ENCODE measurements at places on chromosomes 7 and 10. TPM values are rescaled to one million over a fixed set of nuclear protein-coding genes. Genes with fewer than 3 reads are reported as not detected.

Gene GIMAP4
- total RNA-seq, result 6.2 TPM

DNA sequence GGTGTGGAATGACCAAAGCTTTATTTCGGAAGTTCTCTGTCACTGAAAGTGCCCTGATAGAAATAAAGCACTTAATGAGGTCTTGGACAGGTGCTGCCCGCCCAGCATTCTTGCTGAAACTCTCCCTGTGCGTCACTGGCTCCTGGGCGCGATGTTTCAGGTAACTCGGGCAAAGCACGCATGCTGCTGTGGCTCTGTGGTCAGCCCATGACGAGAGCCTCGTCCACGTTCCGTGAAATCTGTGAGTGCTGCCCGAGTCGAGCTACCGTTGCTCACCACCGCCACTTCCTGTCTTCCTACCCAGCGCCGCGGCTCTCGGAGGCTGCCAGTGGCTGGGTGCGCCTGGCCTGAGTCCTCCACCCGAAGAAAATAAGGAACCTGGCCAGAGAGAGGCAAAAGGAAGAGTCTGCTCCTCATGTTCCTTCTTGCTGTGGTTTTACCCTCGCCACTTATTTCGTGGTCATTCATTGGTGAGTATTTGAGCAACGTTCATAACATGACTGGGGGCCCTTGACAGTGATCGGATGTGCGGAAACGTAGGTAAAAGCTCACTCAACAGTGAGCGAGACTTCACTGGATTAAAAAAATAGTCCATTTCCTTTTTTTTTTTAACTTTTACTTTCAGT is 95.5 kb downstream of the MAP3K8 start:
- peak; percentile 67 for DNase-seq

Gene PPP1R17
- 2.4 TPM for total RNA-seq

DNA sequence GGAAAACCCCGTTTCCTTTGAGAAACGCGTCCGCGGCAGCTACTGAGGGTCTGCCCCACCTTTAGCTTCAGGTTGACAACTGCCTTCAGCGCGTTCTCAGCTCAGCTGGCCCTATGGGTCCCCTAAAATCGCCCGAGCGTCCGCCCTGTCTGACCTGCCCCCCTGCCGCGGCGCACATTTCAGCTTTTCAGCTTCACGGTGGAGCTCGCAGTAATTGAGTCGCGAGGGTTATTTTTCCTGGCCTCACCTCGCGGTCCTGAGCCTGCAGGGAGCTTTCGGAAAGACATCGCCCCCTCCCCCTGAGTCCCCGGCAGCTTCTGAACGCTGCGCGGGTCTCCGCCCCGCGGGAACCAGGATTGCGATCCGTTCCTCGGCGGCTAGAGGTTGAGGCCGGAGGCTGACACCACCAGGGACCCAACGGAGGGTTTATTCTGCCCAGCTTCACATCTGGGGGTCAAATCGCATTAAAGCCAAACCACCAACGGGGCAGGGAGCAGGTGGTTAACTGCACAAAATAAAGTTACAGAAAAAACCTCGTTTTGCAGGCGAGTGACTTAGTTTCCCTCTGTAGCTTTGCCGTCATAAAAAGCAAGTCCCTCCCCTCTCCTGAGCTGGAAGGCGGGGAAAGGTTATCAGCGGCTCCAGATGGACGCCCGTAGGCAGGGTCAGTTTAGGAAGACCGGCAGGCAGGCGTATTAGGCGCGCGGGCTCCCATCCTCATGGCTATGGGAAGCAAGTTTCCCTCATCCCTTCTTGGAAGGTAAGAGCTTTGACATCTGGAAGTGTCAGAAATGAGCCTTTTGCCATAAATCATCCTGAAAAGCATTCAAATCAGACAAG is 11.0 kb downstream of the TWIST1 start:
- DNase-seq, result no peak

GRCh38 chr10:1054684-1055083 is 1.5 kb upstream of the WDR37 start:
- DNase-seq, result no peak

GRCh38 chr7:105461518-105461917 is 60.6 kb downstream of the PUS7 start:
- no peak for DNase-seq

DNA sequence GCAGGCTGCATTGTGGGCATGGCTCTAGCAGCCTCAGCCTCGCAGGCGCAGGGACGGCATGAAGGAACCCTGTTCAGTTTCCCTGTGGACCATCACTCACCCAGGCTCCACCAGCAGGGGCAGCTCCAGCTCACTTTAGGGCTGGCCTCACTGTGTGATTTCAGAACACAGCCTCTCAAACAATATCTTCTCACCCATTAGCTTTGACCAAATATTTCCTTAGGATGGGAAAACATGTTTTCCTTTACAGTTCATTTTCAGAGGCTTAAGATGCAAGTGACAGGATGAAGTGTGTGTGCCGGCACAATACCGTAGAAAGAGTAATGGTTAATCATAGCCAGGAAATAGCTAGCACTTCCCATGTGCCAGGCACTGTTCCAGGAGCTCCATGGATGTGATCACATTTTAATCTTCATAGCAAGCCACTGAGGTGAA is 58.2 kb downstream of the LANCL2 start:
- DNase-seq, result no peak

GRCh38 chr7:141154131-141154732 is 80.4 kb downstream of the TMEM178B start:
- no peak for DNase-seq

DNA sequence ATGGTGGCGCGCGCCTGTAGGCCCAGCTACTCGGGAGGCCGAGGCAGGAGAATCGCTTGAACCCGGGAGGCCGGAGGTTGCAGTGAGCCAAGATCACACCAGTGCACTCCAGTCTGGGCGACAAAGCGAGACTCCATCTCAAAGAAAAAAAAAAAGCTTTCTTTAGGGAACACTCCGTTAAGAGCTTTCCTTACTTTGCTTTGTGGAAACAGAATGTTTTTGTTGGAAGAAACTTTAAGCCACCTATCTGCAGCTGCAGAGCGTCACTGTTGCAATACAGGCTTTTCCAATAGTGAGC is 641 bp upstream of the TPK1 start:
- DNase-seq, result no peak

DNA sequence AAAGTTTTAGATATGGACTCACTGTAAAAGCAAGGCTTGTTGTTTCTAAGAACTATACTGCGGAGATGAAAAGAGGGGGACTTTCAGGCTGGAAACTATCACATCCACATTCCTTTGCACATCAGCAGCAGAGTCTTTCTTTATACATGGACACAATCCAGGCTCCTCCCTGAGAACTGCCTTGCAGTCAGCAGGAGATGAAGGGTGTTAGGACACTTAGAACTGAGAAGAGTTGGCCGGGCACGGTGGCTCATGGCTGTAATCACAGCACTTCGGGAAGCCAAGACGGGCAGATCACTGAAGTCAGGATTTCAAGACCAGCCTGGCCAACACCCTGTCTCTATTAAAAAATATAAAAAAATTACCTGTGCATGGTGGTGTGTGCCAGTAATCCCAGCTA is 9.7 kb upstream of the GARS1 start:
- no peak for DNase-seq

DNA sequence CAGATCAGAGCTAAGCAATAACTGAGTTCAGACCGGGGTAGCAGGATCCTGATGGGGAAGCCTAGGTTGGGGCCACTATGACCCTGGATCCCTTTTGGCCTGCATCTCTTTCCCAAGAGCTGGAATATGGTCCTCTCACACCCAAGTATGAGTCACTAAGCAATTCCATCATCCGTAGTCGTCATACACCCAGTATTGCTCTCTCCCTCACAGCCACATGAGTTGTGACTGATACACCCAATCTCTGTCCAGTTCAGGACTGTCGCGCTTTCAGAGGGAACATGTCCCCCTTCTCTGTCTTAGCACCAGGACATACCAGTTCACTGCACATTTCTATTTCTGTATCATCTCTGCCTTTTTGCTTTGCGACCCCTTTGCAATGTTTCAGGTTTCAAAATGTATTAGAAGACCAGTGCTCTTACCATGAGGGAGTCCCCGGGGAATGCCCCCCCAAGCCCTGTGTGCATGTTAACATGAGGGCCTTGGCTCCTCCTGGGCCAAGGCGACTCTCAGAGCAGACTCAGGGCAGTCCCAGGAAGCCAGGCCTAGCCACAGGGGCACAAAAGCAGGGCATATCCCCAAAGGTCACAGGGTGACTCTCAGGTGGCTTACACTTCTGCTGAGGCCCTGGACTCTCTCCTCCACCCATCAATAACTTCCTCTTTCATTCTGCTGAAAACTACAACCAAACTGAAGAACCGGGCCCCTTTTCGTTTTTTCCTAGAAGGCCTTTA is 75.3 kb upstream of the SAMD8 start:
- DNase-seq, result no peak

GRCh38 chr7:158056761-158057160 is 530.9 kb downstream of the PTPRN2 start:
- no peak for DNase-seq

GRCh38 chr10:102413053-102413705 is 5.4 kb downstream of the PSD start:
- no peak for DNase-seq

- no peak for DNase-seq
These were observed 5.2 kb upstream of the EN2 start for GRCh38 chr7:155452505-155453295.

Gene RBM48
- total RNA-seq, result 22.5 TPM

- DNase-seq, result no peak
These were observed 64.6 kb upstream of the CREB5 start for GRCh38 chr7:28347475-28348318.

DNA sequence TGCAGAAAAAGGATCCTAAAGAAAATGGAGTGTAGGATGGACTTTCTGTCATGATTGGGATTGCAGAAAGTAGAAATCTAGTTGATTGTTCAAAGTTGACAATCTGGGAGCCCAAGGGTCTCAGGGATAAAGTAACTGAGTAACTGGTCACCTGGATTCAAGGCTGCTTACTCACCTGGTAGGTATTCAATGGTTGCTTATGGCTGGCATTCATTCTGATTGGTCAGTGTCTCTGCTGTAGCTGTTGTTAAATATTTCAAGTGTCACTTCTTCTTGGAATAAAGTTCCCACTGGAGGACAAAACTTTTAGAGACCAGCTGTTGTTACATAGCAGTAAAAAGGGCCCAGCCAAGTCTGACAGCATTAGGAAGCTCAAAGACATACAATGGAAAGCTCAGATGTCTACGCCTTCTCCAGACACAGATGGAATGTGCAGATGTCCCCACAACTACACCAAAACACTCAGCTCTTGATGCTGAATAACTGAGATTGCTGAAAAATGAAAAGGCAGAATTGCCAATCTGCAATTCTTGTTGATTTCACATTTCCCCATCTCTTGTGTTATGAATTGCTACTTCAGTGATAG is 106.9 kb downstream of the ZNF467 start:
- no peak for DNase-seq

Gene UMAD1
- 11.1 TPM for total RNA-seq

DNA sequence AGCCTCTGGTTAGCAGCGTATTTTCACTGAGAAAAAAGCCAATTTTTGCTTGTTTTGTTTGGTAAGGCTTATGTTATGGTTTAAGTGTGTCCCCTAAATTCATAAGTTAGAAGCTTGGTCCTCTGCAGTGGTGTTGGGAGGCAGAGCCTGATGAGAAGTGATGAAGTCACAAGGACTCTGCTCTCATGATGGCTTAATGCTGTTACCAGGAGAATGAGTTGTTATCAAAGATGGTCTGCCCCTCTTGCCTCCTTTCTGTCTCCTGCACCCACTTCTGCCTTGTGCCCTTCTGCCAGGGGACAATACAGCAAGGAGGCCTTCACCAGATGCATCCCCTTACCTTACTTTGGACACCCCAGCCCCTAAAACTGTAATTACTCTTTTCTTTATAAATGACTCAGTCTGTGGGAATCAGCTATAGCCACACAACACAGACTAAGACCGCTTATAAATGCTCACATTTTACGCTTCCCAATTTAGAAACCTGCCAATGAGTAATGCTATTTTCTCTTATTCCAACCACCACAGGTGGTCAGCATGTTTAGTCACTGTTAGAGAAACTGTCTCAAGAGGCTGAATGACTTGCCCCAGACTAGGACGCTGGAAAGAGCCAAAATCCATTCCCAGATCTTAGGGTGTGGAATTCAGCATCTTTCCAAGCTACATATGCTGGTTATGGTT is 6.1 kb upstream of the PKD1L1 start:
- DNase-seq, result no peak

Gene GDF10
- 34.4 TPM for total RNA-seq

Gene HOGA1
- 0.25 TPM for total RNA-seq

- DNase-seq, result no peak
These were observed 30.1 kb upstream of the PRTFDC1 start for GRCh38 chr10:24982319-24983112.

- no peak for DNase-seq
These were observed 15.2 kb upstream of the C10orf105 start for GRCh38 chr10:71734797-71735196.
